NCI-H146 (cell line): ENCODE measurements at places on chromosomes 7 and 10.

GRCh38 chr10:20608503-20608902, 288.6 kb downstream of the NEBL start:
- DNase-seq: peak; percentile 39

GRCh38 chr7:35530124-35531109, 164.5 kb downstream of the HERPUD2 start:
- no peak for DNase-seq

- no peak for DNase-seq
Observed at GRCh38 chr7:81111781-81112540, 193.1 kb upstream of the SEMA3C start.

DNA sequence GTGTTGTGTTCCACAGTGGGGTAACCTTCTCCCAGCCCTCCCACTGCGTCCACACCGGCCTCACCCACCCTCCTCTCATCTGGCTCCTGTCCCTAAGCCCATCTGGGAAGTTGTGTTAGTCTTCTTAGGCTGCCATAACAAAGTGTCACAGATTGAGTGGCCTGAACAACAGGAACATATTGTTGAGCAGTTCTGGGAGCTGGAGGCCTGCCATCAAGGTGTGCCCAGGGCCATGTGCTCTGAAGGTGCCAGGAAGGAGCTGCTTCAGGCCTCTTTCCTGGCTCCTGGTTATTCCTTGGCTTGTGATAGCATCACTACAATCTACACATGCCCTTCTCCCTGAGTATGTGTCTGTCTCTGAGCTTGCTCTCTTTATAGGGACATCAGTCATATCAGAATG, 327.6 kb upstream of the COBL start:
- DNase-seq: no peak
